NCI-H2029 treated with DMSO at 0.1 percent for 48 hours (cell line): ENCODE measurements at places on chromosomes 7 and 10.

- no peak for DNase-seq
Measured at GRCh38 chr10:82027711-82028110, 152.7 kb downstream of the NRG3 start.

GRCh38 chr10:128979405-128979804, 487.6 kb upstream of the MGMT start:
- DNase-seq = no peak

DNA sequence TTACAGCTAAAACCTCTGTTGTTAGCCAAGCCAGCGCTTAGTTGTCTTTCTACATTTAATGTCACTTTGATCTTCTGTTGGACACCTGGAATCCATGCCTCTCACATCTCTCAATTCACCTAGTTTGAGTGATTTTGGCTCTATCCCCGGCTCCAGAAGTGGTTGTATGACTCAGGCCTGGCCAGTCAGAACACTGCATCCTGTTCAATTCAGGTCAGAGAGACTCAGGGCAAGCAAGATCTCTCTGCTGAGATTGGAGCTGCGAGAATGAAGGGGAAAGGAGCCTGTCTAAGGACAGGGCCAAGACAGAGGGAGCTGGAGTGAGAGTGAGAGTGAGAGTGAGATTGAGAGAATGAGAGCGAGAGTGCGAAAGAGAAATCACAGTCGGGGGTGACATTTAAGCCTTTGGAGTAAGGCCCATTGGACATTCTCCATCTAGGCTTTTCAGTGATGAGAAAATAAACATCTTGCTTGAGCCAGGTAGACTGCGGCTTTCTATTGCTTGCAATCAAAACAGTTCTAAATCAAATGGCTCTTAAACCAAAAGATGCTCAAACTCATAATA, 83.3 kb upstream of the DYNC1I1 start:
- no peak for DNase-seq

GRCh38 chr7:104382616-104383015, 54.2 kb downstream of the LHFPL3 start:
- no peak for DNase-seq

GRCh38 chr10:17409170-17409733, 45.1 kb downstream of the ST8SIA6 start:
- DNase-seq = no peak

DNA sequence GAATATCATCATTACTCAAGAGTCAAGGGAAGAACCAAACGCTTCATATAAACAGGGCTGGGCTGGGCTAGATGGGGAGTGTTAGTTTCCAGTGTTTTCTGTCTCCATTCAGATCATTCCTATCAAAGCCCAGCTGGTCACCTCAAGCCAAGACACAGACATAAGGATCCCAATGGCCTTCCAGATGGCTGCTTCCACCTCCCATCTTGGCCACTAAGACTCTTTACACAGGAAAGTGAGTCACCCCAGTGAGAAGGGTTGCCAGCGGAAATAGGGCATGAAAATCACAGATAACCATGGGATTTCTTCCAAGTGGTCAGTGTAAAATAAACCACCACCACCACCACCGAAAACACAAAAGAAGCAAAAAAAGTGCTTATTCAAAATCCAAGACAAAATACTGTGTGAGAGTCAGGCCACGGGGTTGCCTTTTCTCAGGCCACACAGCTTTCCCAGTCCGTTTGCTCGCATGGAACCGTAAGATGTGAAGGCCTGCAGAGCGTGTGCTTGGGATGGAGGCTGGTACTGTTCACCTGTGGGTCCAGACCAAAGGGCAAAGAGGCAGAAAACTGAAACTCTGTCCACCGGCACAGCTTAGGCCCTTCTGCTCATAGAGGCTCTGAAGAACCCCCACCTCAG, 5.6 kb downstream of the PRSS2 start:
- no peak for DNase-seq
